ENCODE measurements at places on chromosomes 5 and 9.

- H3K4me1 ChIP-seq: peaks cover 4% of the 10 kb centered on the region
- no peak for DNase-seq
- peaks cover 29% of the 10 kb centered on the region for H3K27me3 ChIP-seq
- no peak overlapping the region for H3K4me3 ChIP-seq
- no peaks in the 10 kb centered on the region for H3K36me3 ChIP-seq
Measured at GRCh38 chr9:96199006-96199405, 103.0 kb downstream of the HSD17B3 start.

- H3K4me3 ChIP-seq: no peak overlapping the region
- no peak for DNase-seq
- H3K27me3 ChIP-seq: no peaks in the 10 kb centered on the region
- H3K4me1 ChIP-seq: no peaks in the 10 kb centered on the region
- no peak overlapping the region for H3K27ac ChIP-seq
Measured at GRCh38 chr5:33067291-33067690, 356.2 kb downstream of the NPR3 start.

DNA sequence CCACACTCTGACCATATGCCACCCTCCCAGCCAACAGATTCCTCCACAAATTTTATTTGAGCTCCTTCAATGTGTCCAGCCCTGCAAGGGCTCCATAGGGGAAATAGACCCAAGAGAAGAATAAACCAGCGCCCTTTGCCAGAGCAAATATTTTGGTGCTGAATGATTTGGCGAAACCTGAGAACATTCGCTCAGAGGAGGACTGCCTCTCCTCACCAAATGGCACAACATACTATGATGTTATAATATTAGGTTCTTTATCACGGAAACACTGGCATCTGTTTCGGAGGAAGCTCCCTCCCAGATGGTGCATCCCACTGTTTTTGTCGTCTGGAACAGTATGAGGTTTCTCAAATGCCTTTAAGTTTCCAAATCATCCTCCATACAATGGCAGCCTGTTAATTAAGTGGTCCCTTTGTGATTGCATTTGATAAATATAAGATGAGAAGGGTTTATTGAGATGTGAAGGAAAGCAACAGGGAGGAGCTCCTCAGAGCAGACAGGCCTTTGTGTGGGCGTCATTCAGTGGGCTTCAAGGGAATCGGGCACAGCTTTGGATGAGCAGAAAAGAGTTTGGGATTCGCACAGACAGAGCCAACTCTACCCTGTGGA, 139.1 kb upstream of the ADRA1B start:
- no peak for DNase-seq
- H3K27me3 ChIP-seq: no peaks in the 10 kb centered on the region
- no peak overlapping the region for H3K27ac ChIP-seq
- H3K36me3 ChIP-seq: no peaks in the 10 kb centered on the region
- H3K4me3 ChIP-seq: no peak overlapping the region

DNA sequence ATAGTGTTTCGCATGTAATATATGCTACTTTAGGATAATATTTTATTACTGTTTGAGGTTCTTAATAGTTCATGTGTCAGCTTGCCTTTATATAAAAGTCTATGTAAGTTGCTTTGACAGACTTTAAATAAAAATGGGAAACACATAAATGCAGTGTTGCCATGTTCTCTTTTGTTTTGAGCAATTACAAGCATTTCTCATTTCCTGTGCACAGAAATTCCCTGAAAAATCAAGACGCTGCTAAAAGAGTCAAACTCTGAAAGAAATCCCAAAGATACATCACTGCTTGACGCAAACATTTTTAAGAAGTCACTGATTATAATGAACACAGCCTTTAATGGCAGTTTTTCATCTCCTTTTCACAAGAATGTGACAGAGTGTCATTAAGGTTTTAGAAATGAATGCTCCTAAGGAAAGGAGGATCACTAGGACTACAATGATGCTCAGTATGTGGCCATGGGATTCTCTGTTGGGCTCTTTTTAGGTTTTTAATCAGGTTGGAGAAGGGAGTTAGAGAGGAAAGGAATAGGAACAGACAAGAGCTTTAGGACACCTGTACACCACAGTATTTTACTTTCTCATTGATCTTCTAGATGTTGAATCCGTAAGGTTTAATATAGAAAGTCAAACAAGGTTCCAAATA, 29.4 kb downstream of the ZCCHC7 start:
- peaks cover 20% of the 10 kb centered on the region for H3K36me3 ChIP-seq
- DNase-seq: no peak
- H3K27me3 ChIP-seq: no peaks in the 10 kb centered on the region
- peaks cover 16% of the 10 kb centered on the region for H3K4me1 ChIP-seq

DNA sequence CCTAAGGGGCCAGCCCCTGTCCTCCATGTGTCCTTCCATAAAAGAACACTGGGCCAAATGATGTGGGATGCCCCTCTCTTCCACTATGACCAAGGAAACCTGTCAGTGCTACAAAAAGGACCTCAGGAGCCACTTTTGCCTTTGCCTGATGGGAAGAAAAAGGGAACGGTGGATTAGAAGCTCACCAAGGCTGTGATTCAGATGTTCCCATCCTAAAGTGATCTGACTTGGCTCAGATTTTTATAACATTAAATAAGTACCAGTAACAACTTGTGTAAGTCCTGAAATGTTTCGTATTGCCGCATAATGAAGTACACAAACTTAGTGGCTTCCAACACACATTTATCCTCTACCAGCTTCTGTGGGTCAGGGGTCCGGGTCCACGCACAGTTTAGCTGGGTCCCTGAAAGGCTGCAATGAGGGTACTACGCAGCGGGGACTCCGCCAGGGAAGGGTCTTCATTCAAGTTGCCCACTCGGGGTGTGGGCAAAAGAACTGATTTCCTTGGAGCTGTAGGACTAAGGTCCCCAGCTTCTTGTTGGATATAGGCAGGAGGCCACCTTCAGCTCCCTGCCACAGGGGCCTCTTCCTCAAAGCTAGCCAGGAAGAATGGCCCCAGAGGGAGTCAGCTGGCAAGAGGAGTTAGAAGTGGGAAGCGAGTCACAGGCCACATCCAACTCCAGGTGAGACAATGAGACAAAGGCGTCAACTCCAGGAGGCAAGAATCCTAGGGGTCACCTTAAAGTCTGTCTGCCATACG, 60.4 kb downstream of the RAPGEF1 start:
- no peaks in the 10 kb centered on the region for H3K36me3 ChIP-seq
- no peak for DNase-seq
- peaks cover 85% of the 10 kb centered on the region for H3K4me1 ChIP-seq

DNA sequence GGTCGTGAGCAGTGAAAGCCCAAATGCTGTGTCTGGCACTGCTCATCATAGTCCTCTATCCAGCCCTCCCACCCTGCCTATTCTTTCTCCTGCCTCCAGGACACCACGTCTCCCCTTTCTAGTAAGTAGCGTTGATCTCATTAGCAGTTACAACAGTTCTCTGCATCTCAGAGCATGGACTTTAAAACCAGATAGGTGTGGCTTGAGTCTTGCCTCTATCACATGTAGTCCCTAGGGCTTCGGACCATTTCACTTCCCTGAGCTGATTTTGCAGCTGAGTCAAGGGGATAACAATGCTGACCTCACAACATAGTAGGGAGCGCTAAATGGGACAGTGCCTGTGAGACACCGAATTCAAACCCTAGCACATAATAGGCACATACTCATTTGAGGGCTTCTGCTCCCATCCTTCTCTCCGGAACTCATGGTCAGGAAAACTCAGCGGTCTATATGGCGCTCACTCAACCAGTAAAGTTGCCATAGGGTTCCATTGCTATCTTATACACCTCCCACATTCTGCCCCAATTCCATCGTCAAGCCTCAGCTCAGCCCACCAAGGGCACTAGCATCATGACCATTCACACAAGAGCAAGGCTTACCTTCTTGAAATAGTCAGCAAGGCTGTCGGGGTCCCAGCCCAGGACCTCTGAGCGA, 515 bp downstream of the LCP2 start:
- peaks cover 58% of the 10 kb centered on the region for H3K27me3 ChIP-seq
- DNase-seq: no peak
- no peaks in the 10 kb centered on the region for H3K36me3 ChIP-seq
- H3K4me3 ChIP-seq: no peak overlapping the region
- no peak overlapping the region for H3K27ac ChIP-seq
- no peaks in the 10 kb centered on the region for H3K4me1 ChIP-seq

GRCh38 chr9:114813717-114814418, 8.0 kb upstream of the TNFSF15 start:
- no peak overlapping the region for H3K27ac ChIP-seq
- H3K27me3 ChIP-seq: no peaks in the 10 kb centered on the region
- no peak for DNase-seq

- peaks cover 51% of the 10 kb centered on the region for H3K27me3 ChIP-seq
- DNase-seq: no peak
- H3K4me3 ChIP-seq: no peak overlapping the region
- H3K4me1 ChIP-seq: peaks cover 13% of the 10 kb centered on the region
Measured at GRCh38 chr9:109560470-109561132, 62.5 kb upstream of the PTPN3 start.

- H3K27me3 ChIP-seq: no peaks in the 10 kb centered on the region
- H3K4me1 ChIP-seq: peaks cover 32% of the 10 kb centered on the region
- no peak for DNase-seq
- H3K36me3 ChIP-seq: peaks cover 3% of the 10 kb centered on the region
Measured at GRCh38 chr9:33151007-33151557, 16.1 kb downstream of the B4GALT1 start.

DNA sequence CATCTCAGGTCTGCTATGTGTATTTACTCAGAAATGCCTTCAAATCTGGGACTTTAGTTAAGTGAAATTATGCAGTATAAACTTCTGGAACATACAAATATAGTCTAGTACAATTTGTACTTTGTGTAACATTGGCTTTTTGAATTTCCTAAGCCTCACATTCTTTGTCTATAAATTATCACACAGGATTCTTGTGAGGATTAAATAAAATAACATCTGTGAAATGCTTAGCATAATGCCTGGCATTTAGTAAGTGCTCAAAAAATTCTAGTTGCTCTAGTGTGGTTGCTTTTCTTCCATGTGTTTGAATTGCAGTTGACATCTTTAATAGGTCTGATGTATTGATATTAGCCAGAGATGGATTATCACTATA, 2.6 kb downstream of the HMMR start:
- H3K4me1 ChIP-seq: peaks cover 37% of the 10 kb centered on the region
- no peak for DNase-seq
- peak overlapping the region; percentile 92 for H3K27ac ChIP-seq

- no peaks in the 10 kb centered on the region for H3K36me3 ChIP-seq
- peaks cover 35% of the 10 kb centered on the region for H3K27me3 ChIP-seq
Measured at GRCh38 chr9:137138722-137139467, at the start of gene GRIN1. TSS of gene GRIN1 (plus strand) at chr9:137139154. CDS start at chr9:137139487, 333 bp downstream.

DNA sequence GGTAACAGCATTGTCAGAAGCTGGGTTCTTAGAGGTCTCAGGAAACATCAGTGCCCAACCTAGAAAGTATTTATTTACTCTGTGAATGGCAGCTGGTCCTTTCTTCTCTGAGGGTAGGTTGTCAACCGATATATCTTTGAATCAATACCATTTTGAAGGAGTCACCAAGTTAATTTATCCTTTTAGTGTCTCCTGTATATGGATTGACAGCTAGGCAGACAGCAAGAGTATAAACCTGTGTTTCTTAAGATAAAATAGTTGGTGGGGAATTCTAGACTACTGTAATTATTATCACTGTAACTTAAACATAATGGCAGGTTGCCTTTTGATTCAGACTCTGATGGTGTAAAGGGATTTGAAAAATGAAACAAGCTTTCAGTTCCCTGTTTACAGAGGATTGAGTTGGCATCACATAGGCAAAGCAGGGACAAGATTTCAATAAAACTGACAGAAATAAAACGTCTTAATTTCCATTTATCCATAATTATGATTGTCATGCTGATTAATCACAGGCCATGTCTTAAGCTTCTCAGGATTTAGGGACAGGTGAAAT, 190.8 kb upstream of the HAPLN1 start:
- no peaks in the 10 kb centered on the region for H3K36me3 ChIP-seq
- no peak overlapping the region for H3K27ac ChIP-seq
- peaks cover 31% of the 10 kb centered on the region for H3K4me1 ChIP-seq
- DNase-seq: no peak
- H3K27me3 ChIP-seq: no peaks in the 10 kb centered on the region
- no peak overlapping the region for H3K4me3 ChIP-seq

DNA sequence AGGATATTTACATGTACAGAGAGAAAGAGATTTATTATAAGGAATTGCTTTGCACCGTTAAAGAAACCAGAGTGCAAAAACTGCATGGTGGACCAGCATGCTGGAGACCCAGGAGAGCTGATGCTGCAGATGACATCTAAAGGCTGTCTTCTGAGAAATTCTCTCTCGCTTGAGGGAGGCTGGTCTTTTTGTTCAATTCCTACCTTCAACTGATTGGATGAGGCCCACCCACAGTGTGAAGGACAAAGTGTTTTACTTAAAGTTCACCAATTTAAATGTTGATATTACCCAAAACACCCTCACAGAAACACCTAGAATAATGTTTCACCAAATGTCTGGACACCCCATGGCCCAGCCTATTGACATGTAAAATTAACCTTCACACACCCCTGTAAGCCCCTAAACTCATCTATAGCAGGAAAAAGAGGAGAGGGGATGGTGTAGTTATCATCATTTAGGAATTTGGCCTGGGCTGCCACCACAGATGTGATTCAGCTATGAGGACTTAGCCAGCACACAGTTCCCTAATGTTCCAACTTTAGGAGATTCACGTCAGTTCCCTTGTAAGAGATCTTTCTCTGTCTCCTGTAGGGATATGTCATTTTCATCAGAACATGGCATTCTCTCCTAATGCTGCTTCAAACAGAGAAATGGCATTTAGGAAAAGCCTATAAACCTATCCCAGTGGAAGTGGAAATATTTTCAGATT, 358.2 kb upstream of the TLE4 start:
- no peak for DNase-seq
- no peaks in the 10 kb centered on the region for H3K27me3 ChIP-seq
- H3K36me3 ChIP-seq: no peaks in the 10 kb centered on the region

GRCh38 chr9:38442473-38443096, 18.3 kb upstream of the IGFBPL1 start:
- no peaks in the 10 kb centered on the region for H3K36me3 ChIP-seq
- H3K4me3 ChIP-seq: no peak overlapping the region
- H3K4me1 ChIP-seq: peaks cover 13% of the 10 kb centered on the region
- H3K27me3 ChIP-seq: peaks cover 2% of the 10 kb centered on the region
- DNase-seq: no peak
- H3K27ac ChIP-seq: no peak overlapping the region

GRCh38 chr5:31916327-31916726, 257.8 kb downstream of the GOLPH3 start:
- no peak for DNase-seq
- no peaks in the 10 kb centered on the region for H3K27me3 ChIP-seq
- peaks cover 25% of the 10 kb centered on the region for H3K4me1 ChIP-seq
- no peak overlapping the region for H3K4me3 ChIP-seq

DNA sequence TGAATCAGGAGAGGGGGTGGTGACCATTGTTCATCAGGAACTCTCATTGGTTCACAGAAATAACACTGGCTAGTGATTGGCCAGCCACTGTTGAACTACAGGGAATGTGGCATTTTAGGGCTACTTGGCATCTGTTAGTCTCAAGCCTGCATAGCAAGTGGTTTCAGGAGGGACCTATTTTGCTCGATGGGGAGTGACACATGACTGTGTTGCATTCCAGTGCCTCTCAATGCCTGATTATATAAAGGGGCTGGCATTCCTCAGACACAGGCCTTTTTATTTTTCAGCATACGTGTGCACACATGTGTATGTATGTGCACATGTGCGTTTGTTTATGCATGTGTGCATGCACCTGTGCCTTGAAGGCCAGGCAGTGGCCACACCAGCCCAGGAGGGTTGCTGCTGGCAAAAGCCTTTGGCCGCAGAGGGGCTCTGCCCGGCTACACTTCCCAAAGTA, 23.2 kb downstream of the FGD3 start:
- no peak overlapping the region for H3K4me3 ChIP-seq
- H3K27me3 ChIP-seq: peaks cover 4% of the 10 kb centered on the region
- no peaks in the 10 kb centered on the region for H3K4me1 ChIP-seq
- peak; percentile 64 for DNase-seq
- H3K36me3 ChIP-seq: no peaks in the 10 kb centered on the region

Measured in osteocyte (in vitro differentiated cells).